ENCODE measurements at places on chromosomes 1 and 21.
A peak's percentile ranks its signal among the peaks of the same experiment; 100 is the strongest.

DNA sequence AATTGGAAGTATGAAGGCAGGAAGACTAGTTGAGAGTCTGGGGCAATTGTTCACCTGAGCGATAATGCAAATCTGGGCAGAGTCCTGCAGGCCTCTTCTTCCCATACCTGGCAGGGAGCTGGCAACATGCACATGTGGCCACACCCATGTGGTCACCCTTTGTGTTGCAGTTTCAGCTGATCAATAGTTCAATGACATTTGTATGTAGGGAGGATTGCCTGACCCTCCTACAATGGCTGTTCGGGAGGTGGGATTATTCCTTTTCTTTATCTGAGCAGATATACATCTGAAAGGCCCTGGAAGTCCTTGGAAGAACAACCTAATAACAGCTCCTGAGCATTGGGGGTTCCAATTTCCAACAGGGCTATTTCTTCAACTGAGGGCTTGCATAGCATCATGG is 15.2 kb upstream of the TRIM45 start:
- no peak for DNase-seq

- no peak for DNase-seq
Measured at GRCh38 chr1:53481456-53481855, 22.3 kb downstream of the DMRTB1 start.

GRCh38 chr1:223525957-223526356 is 132.7 kb downstream of the CCDC185 start:
- no peak for DNase-seq

DNA sequence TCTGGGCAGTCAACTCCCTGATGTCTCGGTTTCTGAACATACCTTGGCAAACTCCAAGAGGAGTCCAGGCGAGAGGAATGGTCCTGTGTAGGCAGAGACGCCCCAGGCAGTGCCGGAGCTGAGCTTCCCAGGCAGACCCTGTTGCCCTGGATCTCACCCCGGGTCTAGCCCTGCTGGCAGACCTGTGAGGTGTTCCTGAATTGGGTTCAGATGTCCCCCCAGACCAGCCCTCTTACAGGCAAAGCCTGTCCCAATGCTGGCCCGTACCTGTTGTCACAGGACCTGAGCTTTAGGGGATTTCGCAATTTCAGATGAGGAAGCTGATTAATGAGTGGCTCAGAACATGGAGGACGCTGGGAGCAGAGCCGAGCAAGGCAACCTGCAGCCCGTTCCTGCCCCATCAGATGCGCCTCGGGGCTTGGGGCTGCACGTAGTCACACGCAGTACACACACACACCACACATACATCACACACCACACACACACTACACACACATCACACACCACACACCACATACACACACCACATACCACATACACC is 38.5 kb upstream of the PDE9A start:
- DNase-seq: peak; percentile 82

DNA sequence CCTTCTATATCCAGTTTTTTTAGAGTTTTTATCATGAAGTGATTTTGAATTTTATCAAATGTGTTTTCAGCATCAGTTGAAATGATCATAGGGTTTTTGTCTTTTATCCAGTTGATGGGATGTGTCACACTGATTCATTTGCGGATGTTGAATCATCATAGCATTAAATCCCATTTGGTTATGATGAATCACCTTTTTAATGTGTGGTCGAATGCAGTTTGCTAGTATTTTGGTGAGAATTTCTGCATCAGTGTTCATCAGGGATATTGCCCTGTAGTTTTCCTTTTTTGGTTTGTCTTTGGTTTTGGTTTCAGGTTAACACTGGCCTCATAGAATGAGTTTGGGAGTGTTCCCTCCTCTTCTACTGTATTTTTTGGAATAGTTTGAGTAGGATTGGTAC is 80.3 kb downstream of the DIRAS3 start:
- DNase-seq: no peak

DNA sequence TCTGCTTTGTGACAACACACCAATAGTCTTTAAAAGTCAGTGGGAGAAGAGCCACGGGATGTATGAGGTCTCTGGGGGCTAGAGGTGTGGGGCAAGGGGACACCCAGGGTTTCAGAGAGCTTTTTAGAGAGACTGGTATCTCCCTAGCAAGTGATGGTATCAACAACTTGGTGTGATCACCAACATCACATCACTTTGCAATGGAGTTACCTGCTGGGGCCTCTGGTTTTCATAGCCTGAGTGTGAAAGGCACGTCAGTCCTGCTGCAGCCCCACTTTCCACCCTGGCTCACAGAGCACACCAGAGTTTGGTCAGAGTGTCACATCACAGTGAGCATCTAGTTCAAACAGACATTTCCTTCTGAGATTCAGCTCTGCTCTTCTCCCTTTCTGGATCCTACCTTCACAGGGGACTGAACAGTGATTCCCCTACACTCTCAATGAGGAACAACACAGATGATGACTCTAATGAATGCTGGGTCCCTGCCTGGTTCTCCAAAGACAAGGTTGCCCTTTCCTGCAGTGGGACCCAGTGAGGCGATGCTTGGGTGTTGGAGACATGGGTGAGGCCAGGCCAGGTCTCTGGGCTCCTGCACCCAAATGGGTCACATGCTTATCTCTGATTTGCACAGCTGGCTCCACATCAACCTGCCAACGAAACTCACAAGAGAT is 2.0 kb upstream of the MAN1C1 start:
- DNase-seq: no peak

GRCh38 chr1:206979379-206980043 is 9.3 kb upstream of the FCAMR start:
- DNase-seq: peak; percentile 69

DNA sequence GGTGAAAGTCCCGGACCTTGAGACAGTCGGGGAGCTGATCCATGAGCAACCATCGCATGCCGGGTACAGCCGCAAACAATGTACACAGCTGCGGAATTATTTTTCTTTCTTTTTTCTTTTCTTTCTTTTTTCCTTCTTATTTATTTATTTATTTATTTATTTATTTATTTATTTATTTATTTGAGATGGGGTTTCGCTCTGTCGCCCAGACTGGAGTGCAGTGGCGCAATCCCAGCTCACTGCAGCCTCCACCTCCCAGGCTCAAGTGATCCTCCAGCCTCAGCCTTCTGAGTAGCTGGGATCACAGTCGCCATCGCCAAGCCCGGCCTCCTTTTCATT is 2.6 kb upstream of the PERM1 start:
- no peak for DNase-seq

DNA sequence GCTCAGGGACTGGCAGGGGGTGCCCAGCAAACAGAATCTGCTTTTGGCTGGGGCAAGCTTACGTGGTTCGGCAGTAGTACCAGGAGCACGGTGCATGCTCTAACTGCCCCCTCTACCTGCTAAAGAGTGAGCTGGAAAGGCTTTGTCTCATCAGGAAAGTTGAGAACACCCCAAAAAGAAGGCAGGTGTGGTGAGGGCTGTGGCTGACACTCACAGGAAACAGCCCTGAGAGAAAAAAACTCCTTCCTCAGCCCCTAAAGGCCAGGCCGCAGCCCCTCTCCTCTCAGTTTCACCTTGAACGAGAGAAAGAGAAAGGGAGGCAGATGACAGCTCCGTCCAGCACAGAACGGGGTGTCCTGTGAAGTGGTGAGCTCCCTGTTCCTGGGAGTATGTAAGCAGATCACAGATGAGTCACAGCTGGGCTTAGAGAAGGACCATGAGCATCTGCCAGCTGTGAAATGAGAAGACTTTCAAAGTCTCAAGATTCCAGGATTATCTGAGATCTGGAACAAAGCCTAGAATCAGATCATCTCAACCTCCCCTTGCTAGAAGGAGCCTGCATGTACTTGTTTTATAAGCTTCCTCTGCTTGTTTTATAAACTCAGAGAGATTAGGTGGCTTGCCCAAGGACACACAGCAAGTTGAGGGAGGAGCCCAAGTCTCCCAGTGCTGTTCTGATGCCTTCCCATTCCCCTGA is 13.4 kb downstream of the LAPTM5 start:
- DNase-seq: no peak

- no peak for DNase-seq
Measured at GRCh38 chr1:209444961-209445360, 138.6 kb upstream of the CAMK1G start.

GRCh38 chr1:52825868-52826267 is 16.7 kb upstream of the ZYG11A start:
- peak; percentile 55 for DNase-seq

DNA sequence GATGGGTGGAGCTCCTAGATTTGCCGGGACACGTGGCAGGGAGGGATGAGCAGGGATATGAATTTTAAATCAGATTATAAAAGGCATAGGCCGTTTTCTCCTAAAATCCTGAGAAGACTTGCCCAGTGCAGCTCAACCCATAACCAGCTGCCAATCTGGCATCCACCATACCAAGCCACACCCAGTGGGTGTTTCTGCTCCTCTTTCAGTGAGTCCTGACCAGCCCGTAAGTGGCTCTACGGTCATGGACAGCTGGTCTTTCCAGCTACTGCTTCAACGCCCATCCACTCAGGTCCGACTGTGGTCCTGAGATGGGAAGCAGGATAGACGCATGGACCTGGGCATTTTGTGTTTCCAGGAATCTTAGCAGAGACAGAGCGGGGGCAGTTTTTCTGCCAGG is 107.2 kb downstream of the LAMC2 start:
- DNase-seq: no peak

DNA sequence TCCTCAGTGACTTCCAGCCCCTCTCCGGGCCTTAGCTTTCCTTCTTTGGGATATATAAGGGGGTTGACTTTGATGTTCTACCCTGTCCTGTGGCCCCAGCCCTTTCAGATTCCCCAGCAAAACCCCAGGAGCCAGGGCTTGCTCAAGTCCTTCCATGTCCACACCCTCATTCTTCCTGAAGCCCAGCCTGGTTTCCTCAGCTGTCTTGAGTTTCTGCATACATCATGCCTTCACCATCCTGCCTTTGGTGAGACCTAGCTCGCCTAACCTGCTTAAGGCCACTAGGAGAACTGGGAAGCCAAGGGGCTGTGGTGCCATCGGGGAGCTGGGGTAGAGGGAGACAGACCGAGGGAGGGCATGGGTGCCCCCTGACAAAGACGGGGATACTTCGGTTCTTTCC is 17.2 kb upstream of the PEF1 start:
- DNase-seq: no peak

DNA sequence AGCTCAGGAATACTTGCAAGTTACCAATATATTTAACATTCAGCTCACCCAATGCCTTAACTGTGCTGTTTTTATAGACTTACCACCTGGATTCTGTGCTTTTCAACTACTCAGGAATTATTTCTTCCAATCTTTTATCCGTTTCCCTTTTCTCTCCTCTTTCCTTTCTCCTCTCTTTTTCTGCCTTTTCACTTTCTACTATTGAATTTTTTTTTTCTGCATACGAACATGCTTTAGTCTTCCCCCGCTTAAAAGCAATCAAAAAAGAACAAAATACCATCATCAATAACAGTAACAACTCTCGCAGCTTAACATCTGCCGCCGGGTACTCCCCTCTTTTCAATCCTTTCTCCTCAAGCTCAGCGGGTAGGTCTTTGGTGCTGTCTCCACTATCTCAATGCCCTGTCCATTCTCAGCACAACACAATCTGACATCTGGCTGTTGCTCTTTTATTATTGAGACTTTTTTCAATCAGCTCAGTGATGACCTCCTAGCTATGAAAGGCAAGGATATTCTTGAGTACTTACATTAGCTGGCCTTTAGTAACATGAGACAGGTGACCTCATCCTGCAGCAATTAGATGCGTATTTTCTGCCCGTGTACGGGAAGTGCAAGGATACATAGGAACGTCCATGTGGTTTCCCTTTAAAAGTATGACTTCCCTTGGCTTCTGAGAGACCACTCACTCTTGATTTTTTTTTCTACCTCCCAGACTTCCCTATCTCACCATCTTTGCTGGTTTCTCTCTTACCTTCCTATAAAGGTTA is 40.2 kb upstream of the SIPA1L2 start:
- DNase-seq: no peak

DNA sequence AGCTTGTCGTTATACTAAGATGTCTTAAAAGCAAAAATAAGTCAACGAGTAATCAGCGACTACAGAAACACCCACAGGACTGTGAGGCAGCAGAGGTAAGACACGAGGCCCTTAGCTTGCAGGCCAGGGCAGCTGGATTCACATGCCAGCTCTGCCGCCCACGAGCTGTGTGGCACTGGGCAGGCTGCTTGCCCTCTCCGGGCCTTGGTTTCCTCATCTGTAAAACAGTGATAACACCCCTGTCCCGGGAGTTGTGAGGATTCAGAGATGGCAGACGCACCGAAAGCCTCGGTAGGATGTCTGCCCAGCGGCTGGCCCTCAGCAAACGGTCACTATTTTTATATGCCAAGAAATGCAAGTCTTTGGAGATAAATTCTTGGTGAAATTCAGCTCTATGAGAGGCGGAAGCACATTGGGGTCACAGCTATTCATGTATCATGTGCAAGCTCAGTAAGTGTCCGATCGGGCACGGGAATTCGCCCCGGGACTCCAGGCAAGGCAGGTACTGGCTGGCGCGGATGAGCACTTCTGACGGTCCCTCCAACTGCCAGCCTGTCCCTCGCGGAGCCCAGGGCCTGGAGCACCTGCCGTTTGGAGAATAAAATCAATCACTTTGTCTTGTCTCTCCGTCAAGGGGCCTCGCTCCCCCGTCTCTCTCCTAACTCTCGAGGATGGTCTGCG is 1.1 kb downstream of the C2CD2 start:
- peak; percentile 54 for DNase-seq

- DNase-seq: no peak
Measured at GRCh38 chr1:210235363-210236053, 2.9 kb downstream of the SERTAD4 start.

GRCh38 chr1:38076038-38076437 is 29.4 kb upstream of the POU3F1 start:
- DNase-seq: peak; percentile 60

- no peak for DNase-seq
Measured at GRCh38 chr1:169427081-169427641, at the start of gene CCDC181. Gene CCDC181, minus strand, starts transcription at chr1:169427474. Its CDS starts 2,547 bp downstream, at chr1:169424927.

DNA sequence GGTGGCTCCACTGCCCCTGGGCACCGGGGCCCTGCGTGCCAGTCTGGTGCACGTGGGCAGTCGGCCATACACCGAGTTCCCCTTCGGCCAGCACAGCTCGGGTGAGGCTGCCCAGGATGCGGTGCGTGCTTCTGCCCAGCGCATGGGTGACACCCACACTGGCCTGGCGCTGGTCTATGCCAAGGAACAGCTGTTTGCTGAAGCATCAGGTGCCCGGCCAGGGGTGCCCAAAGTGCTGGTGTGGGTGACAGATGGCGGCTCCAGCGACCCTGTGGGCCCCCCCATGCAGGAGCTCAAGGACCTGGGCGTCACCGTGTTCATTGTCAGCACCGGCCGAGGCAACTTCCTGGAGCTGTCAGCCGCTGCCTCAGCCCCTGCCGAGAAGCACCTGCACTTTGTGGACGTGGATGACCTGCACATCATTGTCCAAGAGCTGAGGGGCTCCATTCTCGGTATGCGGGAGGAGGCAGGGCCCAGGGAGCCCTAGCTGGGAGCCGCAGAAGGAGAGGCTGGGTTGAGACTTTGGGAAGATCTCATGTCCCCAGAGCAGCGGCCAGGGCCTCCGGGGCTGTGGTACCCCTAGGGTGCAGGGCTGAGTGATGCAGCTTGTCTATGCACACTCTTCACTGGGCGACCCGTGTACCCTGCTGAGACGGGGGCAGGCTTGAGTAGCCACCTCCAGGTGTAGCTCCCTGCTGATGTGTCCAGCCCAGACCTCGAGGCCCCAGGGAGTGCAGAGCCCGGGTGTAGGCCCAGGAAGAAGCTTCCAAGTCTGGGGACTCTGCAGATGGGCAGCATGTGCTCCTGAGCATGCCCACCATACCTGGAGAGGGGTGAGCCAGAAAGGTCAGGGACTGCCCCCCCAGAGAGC is 1.8 kb downstream of the VWA1 start:
- no peak for DNase-seq

GRCh38 chr21:42733037-42733627 is 79.7 kb downstream of the PDE9A start:
- no peak for DNase-seq

GRCh38 chr1:32741059-32741412 is 38.5 kb upstream of the SYNC start:
- no peak for DNase-seq
